ENCODE measurements at places on chromosomes 13 and 19. TPM values are rescaled to one million over a fixed set of nuclear protein-coding genes. Genes with fewer than 3 reads are reported as not detected.

DNA sequence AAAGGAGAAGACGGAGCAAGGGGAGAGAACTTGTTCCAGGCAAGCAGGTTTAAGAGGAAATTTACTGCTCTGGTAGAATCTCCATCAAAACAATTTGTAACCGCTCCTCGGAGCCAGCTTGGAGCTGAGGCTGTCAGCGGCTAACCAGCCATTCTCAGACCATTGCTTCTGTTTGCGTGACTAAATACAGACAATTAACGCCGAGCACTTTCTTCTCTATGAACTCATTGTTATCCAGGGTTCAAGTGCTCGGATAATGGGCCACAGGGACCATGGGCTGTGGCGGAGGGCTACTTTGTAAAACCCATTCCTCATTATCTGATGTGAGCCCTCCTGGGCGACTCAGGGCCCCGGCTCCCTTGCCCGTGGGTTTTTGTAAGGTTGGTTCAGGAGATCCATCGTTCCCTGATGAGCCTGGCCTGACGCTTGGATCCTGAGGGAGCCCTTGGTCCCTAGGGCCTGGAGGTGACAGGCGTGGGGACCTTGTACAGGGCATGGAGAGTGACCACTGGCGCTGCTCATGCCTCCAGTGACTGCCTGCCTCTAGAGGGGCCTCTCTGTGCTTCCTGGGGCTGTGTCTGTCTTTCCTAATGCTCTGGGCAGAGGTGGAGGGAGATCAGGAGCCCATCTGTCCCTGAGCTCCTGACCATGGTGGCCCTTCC lies 61.5 kb upstream of the ZNF536 start:
- DNase-seq, result no peak
- H3K27ac ChIP-seq, result 0 out of 2 replicates have a peak overlapping the region, but pooled peaks have one; percentile 68
- H3K36me3 ChIP-seq, result no peaks in the 10 kb centered on the region

DNA sequence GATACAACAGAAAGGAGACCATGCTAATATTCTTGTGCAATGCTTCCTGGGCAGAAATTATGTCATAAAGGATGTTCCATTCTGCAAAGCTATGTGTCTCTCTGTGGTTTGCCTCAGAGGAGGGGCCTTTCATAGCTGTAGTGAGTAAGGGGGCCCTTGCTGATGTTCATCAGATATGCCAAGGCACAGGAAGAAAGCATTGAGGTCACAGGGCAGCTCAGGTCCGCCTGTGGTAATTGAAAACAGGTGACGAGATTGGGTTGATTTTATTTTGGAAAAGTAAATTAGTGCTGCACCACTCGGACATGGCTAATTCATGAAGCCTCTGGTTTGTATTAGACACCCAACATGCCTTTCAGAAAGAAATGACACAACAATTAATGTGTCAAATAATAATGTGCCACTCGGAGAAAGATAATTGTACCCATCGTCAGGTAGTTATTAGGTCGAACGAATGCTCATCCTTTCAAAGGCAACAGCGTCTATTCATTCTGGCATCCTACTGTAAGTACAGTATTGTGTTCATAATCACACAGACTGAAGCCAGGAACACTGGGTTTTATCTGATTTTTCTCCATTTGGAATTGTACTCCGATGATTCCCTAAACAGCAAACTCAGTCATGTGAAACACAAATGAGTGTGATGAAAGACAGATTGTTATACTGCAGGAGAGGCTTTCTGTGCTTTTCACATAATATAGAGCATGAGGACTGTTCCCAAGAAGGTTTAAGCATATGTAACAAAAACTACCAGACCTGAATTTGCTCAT lies 421.6 kb upstream of the KLF12 start:
- H3K36me3 ChIP-seq, result no peaks in the 10 kb centered on the region
- no peak for DNase-seq
- H3K4me3 ChIP-seq, result no peak overlapping the region
- peaks cover 5% of the 10 kb centered on the region for H3K4me1 ChIP-seq

- H3K27me3 ChIP-seq, result no peaks in the 10 kb centered on the region
- no peaks in the 10 kb centered on the region for H3K36me3 ChIP-seq
- H3K27ac ChIP-seq, result no peak overlapping the region
- H3K4me1 ChIP-seq, result peaks cover 4% of the 10 kb centered on the region
- peak overlapping the region; percentile 52 for H3K4me3 ChIP-seq
- peak; percentile 77 for DNase-seq
These were observed 2.2 kb downstream of the ZSCAN22 start for GRCh38 chr19:58328999-58329398.

GRCh38 chr19:49684983-49685553 lies 4.3 kb upstream of the ADM5 start:
- peaks cover 58% of the 10 kb centered on the region for H3K36me3 ChIP-seq
- H3K4me3 ChIP-seq, result no peak overlapping the region
- no peak overlapping the region for H3K27ac ChIP-seq
- DNase-seq, result no peak

GRCh38 chr19:23547816-23548430 lies 139.1 kb downstream of the ZNF675 start:
- peaks cover 11% of the 10 kb centered on the region for H3K4me1 ChIP-seq
- H3K27me3 ChIP-seq, result peaks cover 59% of the 10 kb centered on the region
- peaks cover 47% of the 10 kb centered on the region for H3K36me3 ChIP-seq
- H3K4me3 ChIP-seq, result no peak overlapping the region
- no peak overlapping the region for H3K27ac ChIP-seq

DNA sequence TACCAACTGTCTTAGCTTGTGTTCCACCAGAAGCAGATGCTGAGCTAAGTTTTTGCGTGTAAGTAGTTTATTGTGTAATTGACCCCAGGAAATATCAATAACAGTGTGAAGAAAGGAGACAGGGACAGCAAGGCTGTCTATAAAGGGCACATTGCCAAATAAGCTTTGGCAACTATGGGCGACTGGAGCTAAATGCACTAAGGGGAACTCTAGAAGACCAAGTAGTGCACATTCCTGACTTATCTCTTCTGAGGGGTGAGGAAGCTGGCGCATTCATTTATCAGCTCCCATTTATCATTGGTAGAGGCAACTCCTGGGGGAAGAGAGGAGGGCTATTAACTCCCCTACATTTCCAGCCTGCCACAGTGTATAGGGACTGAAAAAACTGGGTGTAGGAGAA lies 135.0 kb downstream of the DLEU7 start:
- H3K4me1 ChIP-seq, result peaks cover 2% of the 10 kb centered on the region
- no peak overlapping the region for H3K27ac ChIP-seq
- DNase-seq, result no peak
- H3K4me3 ChIP-seq, result no peak overlapping the region
- no peaks in the 10 kb centered on the region for H3K27me3 ChIP-seq
- H3K36me3 ChIP-seq, result no peaks in the 10 kb centered on the region

DNA sequence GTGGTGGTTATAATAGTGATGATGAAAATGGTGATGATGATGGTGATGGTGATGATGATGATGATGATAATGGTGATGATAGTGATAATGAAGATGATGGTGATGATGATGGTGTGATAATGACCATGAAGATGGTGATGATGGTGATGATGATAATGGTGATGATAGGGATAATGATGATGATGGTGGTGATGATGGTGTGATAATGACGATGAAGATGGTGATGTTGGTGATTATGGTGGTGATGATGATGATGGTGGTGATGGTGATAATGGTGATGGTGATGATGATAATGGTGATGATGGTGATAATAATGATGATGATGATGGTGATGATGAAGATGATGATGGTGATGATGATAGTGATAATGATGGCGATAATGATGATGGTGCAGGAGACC lies 1.6 kb downstream of the ADGRE1 start:
- no peak for DNase-seq
- peaks cover 61% of the 10 kb centered on the region for H3K36me3 ChIP-seq
- no peak overlapping the region for H3K27ac ChIP-seq
- no peaks in the 10 kb centered on the region for H3K4me1 ChIP-seq
- H3K4me3 ChIP-seq, result no peak overlapping the region

GRCh38 chr19:23436944-23437343 lies 41.7 kb upstream of the ZNF91 start:
- peaks cover 4% of the 10 kb centered on the region for H3K27me3 ChIP-seq
- H3K36me3 ChIP-seq, result peaks cover 57% of the 10 kb centered on the region
- H3K4me1 ChIP-seq, result no peaks in the 10 kb centered on the region

- no peak for DNase-seq
- H3K36me3 ChIP-seq, result peaks cover 6% of the 10 kb centered on the region
- H3K4me1 ChIP-seq, result no peaks in the 10 kb centered on the region
These were observed 22.1 kb upstream of the F7 start for GRCh38 chr13:113083402-113084061.

DNA sequence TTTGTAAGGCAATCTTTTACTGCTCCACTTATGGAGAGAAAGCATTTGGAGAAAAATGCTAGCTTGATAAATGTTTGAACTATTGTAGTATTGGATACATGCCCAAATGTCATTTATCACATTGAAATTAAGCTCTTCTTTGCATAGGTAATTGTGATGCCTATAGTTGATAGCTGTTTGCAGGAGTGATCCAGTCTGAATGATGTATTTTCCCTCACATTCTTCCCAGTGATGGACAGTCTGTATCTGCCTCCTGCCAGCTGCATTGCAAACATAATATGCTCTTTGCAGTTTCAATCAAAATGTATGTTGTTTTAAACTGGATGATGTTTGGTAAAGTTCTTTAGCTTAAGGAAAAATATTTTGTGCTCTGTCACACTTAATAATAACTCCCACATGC lies 89.8 kb downstream of the EDNRB start:
- no peak overlapping the region for H3K27ac ChIP-seq
- H3K27me3 ChIP-seq, result no peaks in the 10 kb centered on the region
- no peak overlapping the region for H3K4me3 ChIP-seq
- DNase-seq, result no peak
- H3K4me1 ChIP-seq, result peaks cover 34% of the 10 kb centered on the region
- H3K36me3 ChIP-seq, result no peaks in the 10 kb centered on the region

- no peaks in the 10 kb centered on the region for H3K27me3 ChIP-seq
- no peaks in the 10 kb centered on the region for H3K36me3 ChIP-seq
- H3K27ac ChIP-seq, result no peak overlapping the region
- DNase-seq, result no peak
These were observed 111.9 kb downstream of the COL4A2 start for GRCh38 chr13:110418944-110419343.

DNA sequence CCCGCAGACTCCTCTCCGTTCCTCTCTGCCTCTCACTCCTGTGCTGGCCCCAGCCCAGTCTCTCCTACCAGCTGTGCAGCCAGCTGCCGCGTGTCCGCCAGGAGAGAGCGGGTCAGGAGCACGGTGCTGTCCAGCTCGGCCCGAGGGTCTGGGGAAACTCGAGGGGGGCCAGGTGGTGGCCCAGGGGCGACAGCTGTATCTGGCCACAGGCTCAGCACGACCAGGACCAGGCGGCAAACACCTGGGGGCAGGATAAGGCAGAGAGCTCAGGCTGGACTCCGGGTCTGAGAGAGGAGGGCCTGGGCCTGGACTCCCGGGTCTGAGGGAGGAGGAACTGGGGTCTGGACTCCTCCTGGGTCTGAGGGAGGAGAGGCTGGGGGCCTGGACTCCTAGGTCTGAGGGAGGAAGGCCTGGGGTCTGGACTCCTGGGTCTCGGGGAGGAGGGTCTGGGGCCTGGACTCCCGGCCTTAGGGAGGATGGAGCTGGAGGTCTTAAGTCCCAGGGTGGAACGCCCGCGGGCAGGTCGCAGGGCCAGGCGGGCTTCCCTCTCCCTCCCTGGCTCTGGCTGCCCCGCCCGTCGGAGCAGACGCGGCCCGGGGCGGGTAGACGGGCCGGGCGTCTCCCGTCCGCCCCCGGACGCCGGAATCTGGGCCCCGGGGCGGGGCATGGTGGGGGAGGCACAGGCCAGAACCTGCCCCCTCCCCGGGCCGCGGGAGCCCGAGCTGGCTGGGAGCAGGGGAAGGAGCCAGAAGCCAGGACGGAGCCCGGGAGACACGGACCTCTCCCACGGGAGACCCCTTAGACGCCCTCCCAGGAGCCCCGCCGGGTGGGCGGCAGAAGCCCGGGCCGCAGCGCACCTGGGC lies 1.3 kb downstream of the IL11 start:
- DNase-seq, result peak; percentile 49
- H3K4me1 ChIP-seq, result peaks cover 16% of the 10 kb centered on the region
- H3K36me3 ChIP-seq, result no peaks in the 10 kb centered on the region
- no peak overlapping the region for H3K27ac ChIP-seq

DNA sequence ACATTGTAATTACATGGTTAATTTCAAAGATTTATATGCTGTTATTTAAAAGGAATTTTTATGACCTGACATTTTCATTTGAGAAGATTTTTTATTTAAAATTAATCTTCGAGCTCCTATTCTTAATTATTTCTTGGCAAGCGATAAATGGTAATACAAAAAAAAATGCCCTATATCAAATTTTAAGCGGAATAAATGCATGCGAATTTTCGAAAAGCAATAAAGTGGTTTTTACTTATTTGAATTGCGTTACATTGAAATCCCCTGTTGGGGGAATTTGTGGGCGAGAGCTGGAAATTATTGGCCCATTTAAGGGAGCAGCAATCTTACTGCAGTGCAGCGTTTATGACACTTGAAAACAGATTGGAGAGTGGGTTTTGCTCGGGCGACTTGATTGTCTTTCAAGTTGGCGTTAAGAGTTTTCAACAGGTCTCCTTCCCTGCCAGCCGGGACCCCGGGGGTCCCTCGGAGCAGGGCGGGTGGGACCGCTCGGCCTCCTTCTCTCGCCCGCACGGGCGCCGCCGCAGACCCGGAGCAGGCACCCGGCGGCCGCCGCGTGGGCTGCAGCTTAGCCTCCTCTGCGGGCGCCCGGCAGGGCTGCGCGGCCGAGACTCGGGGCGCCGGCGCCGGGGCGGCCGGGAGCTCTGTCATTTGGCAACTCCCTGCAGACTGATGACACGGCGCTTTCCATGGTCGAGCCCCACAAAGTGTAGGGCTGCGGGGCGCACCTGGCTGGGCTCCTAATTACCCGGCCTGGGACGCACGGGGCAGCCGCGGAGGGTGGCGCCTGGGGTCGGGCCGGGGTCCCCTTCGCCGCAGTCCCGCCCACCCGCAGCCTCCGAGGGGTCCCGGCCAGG lies 255.1 kb upstream of the SOX21 start:
- H3K4me3 ChIP-seq, result peak overlapping the region; percentile 87
- no peaks in the 10 kb centered on the region for H3K36me3 ChIP-seq
- H3K4me1 ChIP-seq, result peaks cover 51% of the 10 kb centered on the region
- peak; percentile 57 for DNase-seq
- peaks cover 16% of the 10 kb centered on the region for H3K27me3 ChIP-seq

- no peak overlapping the region for H3K27ac ChIP-seq
- no peak overlapping the region for H3K4me3 ChIP-seq
- no peaks in the 10 kb centered on the region for H3K27me3 ChIP-seq
- H3K4me1 ChIP-seq, result no peaks in the 10 kb centered on the region
These were observed 197.8 kb downstream of the NALCN start for GRCh38 chr13:101218484-101218883.

DNA sequence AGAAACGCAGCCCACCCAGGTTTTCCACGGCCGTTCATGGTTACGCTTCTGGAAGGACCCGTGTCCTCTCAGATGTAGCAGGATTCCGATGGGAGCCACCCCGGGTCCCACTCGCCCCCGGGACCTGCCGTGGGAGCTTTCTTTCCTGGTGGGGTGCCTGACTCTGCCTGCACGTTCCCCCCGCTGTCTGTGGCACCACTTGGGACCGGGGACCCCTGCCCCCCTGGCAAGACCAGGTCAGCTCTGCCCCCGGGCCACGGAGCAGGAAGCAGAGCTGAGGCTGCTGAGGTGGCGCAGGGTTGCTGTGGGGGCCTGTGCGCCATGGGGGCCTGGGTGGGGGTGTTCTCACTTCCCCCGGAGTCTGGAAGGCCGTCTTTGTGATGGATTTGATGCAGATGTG lies 12.1 kb downstream of the CSNK1G2 start:
- DNase-seq, result no peak
- H3K36me3 ChIP-seq, result peaks cover 3% of the 10 kb centered on the region
- H3K4me1 ChIP-seq, result peaks cover 4% of the 10 kb centered on the region
- H3K4me3 ChIP-seq, result no peak overlapping the region
- H3K27ac ChIP-seq, result no peak overlapping the region

Gene ZNF442
- 2.4 TPM for total RNA-seq

Gene TUBB4A
- 18.5 TPM for total RNA-seq

Gene KIR3DL2
- not detected for total RNA-seq

Gene LTBP4
- 168 TPM for total RNA-seq

Measured in WTC11 (cell line).